ENCODE measurements at places on chromosomes 7 and 10. TPM values are rescaled to one million over a fixed set of nuclear protein-coding genes. Genes with fewer than 3 reads are reported as not detected.
A peak's percentile ranks its signal among the peaks of the same experiment; 100 is the strongest.

DNA sequence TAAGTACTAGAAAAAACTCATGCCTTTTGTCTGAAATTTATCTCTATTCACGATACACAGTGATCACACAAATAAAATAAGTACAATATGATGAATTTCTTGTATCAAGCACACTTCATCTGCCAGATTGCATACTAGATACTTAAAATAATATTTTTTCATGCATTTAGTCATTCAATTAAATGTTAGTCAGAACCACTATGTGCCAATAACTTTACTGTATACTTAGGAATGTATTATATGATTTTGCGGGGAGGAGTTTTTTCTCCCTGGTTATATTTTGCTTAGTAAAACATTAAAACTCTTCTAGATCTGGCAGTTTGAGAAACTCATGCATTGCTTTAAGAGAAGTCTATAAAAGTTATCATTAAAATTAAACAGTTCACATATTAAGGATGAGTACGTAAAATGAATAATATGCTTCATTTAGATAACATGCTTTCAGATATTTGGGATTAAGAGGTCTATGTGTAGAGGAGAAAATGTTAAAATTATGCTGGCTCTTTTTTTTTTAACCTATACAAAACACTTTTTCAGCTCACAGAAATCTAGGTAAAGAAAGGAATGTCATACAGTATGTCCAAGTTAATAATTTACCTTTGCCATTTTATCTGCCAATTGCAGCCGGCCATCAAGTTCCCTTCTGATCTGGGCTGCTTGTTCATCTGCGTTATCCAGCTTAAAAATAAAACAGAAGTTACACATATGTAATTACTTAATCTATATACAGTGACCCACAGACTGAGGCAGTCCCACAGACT lies 70.1 kb downstream of the RNF133 start:
- H3K4me3 ChIP-seq: no peak overlapping the region
- H3K27me3 ChIP-seq: no peaks in the 10 kb centered on the region
- H3K27ac ChIP-seq: no peak overlapping the region
- peaks cover 5% of the 10 kb centered on the region for H3K4me1 ChIP-seq

- no peaks in the 10 kb centered on the region for H3K27me3 ChIP-seq
- H3K27ac ChIP-seq: no peak overlapping the region
- peaks cover 20% of the 10 kb centered on the region for H3K4me1 ChIP-seq
- no peaks in the 10 kb centered on the region for H3K36me3 ChIP-seq
These were observed 146.6 kb downstream of the SH2D4B start for GRCh38 chr10:80684259-80684658.

- H3K27me3 ChIP-seq: peaks cover 58% of the 10 kb centered on the region
- H3K27ac ChIP-seq: no peak overlapping the region
- no peak for DNase-seq
- peak overlapping the region; percentile 71 for H3K4me3 ChIP-seq
These were observed 993 bp downstream of the PTPRN2 start for GRCh38 chr7:158586499-158587161.

The PLA2G12B gene
- 3.8 TPM for total RNA-seq

DNA sequence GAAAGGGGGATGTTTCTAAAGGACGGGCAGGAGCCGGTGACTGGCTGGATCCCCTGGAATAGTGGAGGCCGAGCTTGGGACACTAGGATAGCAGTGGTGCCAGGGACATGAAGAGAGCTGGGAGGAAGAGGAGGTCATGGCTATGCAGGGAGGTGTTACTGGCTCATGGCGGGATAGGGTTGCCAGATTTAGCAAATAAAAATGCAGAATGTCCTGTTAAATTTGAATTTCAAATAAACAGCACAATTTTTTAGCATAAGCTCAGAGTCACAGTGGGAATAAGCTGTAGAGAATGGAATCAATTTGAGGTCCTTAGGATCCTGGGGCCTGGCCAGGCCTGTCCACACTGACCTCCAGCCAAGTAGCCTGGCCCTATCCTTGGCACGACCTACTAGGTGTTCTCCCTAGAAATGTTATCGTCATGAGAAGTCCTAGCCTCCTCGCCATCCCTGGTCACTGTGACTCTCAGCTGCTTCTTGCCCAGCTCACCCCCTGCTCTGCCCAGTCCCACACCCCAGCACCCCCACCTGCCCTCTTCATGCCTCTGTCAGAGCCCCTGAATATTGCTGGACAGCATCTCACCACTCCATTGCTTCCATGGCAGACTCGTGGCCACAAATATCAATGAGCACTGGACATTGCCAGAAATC lies 7.6 kb upstream of the KCP start:
- peaks cover 60% of the 10 kb centered on the region for H3K27me3 ChIP-seq
- no peak overlapping the region for H3K4me3 ChIP-seq
- peaks cover 7% of the 10 kb centered on the region for H3K4me1 ChIP-seq
- H3K36me3 ChIP-seq: no peaks in the 10 kb centered on the region

GRCh38 chr10:4137299-4137698 lies 352.3 kb upstream of the KLF6 start:
- no peak overlapping the region for H3K27ac ChIP-seq
- no peaks in the 10 kb centered on the region for H3K36me3 ChIP-seq
- H3K27me3 ChIP-seq: no peaks in the 10 kb centered on the region
- H3K4me1 ChIP-seq: peaks cover 2% of the 10 kb centered on the region
- no peak overlapping the region for H3K4me3 ChIP-seq

DNA sequence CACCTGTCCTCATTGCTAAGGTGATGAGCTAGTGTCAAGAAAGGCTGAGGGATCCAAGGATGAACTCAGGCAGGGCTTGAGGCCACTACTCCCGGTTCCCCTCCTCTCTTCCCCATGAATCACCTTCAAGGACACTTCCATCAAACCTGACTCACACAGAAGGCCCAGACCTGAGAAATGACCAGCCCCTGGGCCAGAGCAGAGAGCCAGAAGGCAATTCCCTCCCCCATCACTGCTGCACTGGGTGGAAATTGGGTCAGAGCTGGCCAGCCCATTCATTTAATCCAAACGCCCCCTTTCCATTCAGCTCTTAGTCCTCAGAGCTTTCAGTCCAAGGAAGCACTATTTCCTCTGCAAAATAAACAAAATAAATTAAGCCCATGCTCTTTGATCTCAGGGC lies 182.0 kb downstream of the KCNMA1 start:
- no peak overlapping the region for H3K27ac ChIP-seq
- peaks cover 38% of the 10 kb centered on the region for H3K4me1 ChIP-seq
- no peak overlapping the region for H3K4me3 ChIP-seq
- peaks cover 2% of the 10 kb centered on the region for H3K36me3 ChIP-seq
- DNase-seq: no peak

- no peak for DNase-seq
- no peaks in the 10 kb centered on the region for H3K36me3 ChIP-seq
- no peak overlapping the region for H3K27ac ChIP-seq
These were observed 542.3 kb upstream of the MBL2 start for GRCh38 chr10:53314876-53315275.

DNA sequence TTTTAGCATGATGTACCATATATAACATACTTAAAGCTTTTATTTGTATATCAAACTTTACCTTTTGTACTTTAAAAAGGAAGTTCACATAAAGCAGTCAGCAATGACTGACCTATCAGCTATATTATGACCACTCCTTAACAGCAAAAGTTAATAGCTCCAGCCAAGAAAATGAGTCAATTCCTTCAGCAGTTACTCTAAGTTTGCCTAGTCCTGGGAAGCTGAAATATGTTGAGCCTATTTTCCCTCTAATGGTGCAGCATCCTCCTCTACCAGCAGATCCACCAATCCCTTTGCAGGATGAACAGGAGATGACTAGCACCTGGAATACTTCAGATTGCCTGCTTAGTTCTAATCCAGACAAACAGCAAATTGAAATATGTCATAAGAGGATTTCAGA lies 64.2 kb downstream of the CUL2 start:
- no peak for DNase-seq
- no peak overlapping the region for H3K27ac ChIP-seq
- peaks cover 21% of the 10 kb centered on the region for H3K36me3 ChIP-seq
- no peaks in the 10 kb centered on the region for H3K27me3 ChIP-seq
- H3K4me1 ChIP-seq: no peaks in the 10 kb centered on the region

DNA sequence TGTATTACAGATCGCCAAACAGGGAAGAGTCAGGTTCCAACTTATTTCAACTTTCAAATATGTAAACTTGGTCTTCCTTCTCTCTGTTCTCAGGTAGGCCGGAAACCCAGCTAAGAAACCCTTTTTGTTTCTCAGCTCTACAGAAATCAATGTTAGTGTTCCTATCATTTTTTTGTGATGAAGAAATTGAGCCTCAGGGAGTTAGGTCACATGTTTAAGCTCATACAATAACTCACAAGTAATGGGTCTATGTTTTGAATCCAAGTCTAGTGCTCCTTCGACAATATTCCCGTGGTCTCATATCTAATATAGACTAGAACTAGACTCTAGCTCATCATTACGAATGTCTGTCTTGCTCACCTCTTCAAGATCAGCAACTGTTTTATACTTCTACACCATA lies 22.3 kb downstream of the DENND2A start:
- H3K4me1 ChIP-seq: no peaks in the 10 kb centered on the region
- no peak for DNase-seq
- H3K4me3 ChIP-seq: no peak overlapping the region

DNA sequence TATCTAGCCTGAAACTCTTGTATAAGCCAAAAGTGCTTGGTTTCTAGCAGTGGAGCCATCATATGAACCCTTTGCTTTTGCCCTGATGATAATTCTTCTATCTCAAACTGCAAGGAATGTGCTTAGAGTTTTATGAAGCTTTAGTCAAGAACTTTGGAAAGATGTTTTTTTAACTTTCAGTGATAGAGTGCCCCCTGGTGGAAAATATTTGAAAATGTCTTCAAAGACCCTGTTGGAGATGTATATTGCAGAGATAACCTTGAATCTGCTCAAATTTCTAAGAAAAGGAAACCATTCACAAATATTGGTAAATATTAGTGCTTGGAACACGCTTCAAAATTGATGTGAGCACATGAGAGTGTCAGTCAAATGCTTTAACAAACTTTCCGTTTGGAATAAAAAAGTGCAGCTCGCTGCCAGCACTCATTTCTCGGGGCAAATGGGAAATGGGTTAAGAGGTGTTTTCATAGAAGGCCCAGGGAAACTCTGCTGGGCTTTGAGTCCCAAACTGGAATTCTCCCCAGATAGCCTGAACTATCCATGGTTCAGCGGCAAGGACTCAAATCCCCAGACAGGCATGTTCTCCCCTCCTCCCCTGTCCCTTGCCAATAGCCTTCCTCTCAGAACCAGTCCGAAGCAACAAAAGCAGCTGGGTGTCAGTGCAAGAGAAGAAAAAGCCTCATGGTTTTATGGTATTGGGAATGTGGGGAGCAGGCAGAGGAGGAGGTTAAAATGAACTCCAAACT lies 129.3 kb downstream of the MYOF start:
- peaks cover 2% of the 10 kb centered on the region for H3K36me3 ChIP-seq
- H3K4me3 ChIP-seq: no peak overlapping the region
- H3K27me3 ChIP-seq: no peaks in the 10 kb centered on the region
- H3K27ac ChIP-seq: no peak overlapping the region
- no peak for DNase-seq

DNA sequence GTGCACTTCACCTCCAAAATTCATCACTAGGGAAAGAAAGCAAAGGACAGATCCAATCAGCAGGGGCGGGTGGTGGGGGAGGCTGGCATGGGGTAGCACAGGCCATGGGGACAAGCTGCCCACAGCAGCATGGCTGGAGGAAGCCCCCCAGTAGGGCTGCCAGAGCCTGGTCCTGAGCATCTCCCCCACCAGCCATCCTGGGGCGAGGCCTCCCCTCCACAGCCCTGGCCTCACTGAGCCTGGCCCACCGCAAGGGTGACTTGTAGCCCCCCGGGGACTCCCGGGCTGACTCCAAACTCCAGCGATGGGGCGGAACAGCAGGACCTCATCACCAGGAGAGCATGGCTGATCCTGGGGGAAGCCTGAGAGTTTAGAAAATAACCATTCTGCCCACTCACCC lies 92.4 kb upstream of the TCERG1L start:
- no peaks in the 10 kb centered on the region for H3K36me3 ChIP-seq
- H3K4me3 ChIP-seq: no peak overlapping the region
- DNase-seq: no peak
- H3K27me3 ChIP-seq: peaks cover 16% of the 10 kb centered on the region
- no peak overlapping the region for H3K27ac ChIP-seq
- no peaks in the 10 kb centered on the region for H3K4me1 ChIP-seq

The ASIC3 gene
- total RNA-seq: 3.5 TPM
